ENCODE measurements at places on chromosomes 12 and 14. TPM values are rescaled to one million over a fixed set of nuclear protein-coding genes. Genes with fewer than 3 reads are reported as not detected.

Gene LHX5
- total RNA-seq = not detected

Gene FAM186B
- not detected for total RNA-seq

Gene WSCD2
- 5.7 TPM for total RNA-seq

Gene PTPRB
- 19.3 TPM for total RNA-seq

Gene TAS2R7
- total RNA-seq = not detected

Gene CRACR2A
- total RNA-seq = 2.1 TPM

Gene FGF6
- 16.2 TPM for total RNA-seq

Gene BICDL1
- 1.0 TPM for total RNA-seq

All from skeletal muscle tissue (tissue), 5 donors.